Activated effector memory CD4-positive, alpha-beta T cell treated with Interleukin-2 at 50 U/mL for 16 hours (primary cell): ENCODE measurements at places on chromosomes 3 and 15.

DNA sequence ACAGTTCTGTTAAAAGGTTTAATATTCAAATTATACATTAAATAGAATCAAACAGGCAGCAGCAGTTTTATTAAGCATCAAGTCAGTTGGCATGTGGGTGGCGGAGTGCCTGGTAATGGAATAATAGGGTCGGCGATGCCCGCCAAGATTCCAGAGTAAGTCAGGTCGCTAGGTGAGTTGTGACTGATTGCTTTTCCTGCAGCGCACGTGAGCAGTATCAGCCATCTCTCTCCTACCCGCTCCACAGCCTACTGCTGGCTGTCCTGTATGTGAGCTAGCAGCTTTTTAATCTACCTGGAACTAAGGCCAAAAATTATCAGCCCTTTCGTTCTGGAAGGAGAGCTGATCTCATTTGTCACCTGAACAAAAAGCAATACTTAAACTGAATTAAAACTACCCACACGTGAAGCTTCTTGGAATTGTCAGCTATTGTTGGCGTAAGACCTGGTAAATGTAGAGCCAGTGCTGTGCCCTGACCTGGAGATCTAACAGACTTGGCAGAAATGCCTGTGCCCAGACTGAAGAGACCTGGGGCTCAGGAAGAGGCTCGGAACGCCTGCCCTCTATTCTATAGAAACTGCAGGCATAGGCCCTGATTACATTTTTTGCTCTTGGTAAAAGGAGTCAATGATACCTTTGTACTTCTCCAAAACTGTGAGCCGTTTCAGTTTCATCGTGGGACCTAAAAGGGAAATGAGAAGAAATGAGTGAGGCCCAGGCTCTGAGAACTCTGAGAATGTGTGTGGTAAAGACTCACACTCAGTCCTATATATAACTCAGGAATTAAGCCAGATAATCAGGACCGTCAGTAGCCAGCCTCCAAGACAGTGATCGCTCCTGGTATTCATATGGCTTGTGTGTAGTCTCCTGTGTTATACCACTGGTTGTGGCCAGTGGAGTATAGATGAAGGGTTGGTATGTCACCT lies 21.9 kb downstream of the IDH3A start:
- no peak for DNase-seq

DNA sequence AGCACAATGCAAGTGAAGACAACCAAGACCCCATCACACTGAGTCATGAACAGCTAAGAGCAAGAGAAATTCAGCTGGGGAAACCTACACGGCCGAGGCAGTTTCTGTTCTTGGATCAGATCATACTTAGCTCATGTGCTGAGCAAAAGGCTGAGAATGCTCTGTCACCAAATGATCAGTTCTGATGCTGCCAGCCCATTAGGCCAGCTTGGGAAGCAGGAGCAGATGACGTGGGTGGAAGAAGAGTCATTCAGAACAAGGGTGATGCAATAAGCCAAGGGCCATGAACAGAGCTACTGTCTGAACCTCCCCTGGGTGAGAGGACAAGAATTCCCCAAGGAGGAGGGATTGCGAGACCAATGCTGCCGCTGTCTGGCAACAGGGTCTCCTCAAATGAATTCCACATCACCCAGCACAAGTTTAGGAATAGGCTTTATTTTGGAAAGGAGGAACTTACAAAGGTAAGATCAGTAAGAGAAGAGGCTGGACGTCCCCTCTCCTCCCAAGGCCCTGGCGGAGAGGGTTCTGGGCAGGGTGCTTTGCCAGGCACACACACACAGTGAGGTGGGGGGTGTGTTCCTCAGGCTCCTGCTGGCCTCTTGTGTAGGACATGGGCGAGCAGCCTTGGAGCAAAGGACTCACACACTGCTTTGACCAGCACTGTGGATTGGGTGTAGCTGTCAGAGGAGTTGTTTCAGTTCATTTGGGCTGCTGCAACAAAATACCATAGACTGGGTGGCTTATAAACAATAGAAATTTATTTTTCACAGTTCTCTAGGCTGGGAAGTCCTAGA lies 65.6 kb upstream of the CTXND1 start:
- no peak for DNase-seq

DNA sequence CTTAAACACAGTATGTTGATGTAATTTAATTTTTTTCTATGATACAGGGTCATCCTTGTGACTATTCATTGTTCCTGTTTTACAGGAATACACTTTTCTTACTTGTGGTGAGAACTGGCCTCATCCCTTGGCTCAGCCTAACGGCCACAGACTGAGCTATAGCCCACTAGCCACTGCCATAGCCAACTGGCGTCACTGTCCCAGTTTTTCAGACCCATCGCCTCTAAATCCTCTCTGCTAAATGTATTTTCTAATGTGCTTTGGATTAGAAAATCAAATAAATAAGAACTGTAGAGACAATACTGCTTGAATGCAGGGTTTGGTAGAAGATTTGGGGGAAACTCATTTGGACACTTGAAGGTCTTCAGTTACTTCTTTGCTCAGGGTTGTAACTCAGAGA lies 113.1 kb downstream of the TIGIT start:
- no peak for DNase-seq

DNA sequence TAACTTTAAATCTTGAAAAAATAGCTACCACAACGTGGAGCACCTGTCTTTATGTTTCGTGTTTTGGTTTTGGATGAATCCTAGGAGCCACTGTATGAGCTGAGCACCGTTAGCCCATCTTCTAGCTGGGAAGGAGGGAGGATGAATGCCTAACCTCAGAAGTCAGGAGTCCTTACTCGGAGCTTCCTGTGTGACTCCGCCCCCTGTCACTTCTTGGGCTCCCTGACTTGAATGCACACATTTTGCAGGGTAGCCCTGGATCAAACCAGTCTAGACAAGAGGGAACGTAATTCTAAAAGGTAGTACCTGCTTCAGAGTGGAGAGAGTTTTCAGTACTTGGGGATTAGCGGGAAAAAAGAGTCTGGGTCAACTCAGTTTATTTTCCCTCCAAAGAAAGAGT lies 5.3 kb downstream of the GABRA5 start:
- no peak for DNase-seq

DNA sequence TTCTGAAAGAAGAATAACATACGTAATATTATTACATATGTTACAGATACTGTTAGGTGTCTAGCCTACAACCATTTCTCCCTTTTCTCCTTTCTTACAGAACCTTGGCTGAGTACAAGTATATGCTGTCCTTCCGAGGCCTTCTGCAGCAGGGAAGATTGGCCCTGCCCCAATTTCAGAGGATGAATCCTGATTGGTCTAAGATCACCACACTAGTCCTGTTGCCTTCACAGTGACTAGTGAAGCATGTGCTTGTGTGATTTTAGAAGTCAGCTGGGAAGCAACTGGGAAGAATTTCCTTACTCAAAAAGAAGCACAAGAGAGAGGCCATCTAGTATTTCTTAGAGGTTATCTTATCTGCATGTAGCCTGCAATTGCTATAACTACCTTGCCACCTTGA lies 30.6 kb upstream of the MECOM start:
- DNase-seq = no peak
